ENCODE measurements at places on chromosomes 7 and 10.

- no peak for DNase-seq
Observed at GRCh38 chr10:118710487-118710886, 44.3 kb downstream of the CACUL1 start.

DNA sequence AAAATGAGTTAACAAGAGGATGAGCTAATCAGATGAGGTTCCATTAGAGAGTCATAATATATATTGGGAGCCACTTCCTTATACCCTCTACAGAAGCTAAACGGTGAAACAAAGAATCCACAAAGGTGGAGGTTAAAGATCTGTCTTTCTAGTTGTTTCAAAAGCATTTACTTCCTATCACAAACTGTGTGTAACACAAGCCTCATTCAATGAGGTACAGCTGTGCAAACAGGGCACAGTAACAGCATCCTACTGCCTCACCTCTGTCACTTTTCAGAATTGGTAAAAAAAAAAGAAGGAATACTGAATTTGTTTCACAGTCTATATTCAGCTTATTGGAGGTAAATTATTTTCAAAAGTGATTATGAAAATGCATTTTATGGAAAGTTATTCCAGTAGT, 128.7 kb downstream of the AGMO start:
- DNase-seq, result no peak

DNA sequence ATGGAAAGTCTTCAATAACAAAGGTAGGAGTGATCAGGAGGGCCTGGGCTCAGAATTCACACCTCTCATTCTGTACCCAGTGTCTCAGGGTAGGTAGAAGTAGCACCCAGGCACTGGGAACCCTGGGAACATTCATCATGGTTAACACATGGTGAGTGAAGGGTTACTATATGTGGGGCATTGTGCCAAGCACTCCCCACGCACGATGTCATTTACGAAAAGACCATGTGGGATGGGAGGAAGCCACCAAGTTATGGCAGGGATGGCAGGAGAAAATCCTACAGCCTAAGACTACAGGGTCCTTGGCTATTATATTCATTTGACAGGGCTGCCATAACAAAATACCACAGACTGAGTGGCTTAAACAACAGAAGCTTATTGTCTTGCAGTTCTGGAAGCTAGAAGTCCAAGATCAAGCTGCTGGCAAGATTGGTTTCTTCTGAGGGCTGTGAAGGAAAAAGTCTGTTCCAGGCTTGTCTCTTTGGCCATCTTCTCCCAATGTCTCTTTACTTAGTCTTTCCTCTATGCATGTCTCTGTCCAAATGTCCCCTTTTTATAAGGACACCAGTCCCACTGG, 27.7 kb upstream of the DDIT4 start:
- no peak for DNase-seq

- no peak for DNase-seq
Observed at GRCh38 chr10:79582096-79582495, 21.9 kb upstream of the SFTPA2 start.

DNA sequence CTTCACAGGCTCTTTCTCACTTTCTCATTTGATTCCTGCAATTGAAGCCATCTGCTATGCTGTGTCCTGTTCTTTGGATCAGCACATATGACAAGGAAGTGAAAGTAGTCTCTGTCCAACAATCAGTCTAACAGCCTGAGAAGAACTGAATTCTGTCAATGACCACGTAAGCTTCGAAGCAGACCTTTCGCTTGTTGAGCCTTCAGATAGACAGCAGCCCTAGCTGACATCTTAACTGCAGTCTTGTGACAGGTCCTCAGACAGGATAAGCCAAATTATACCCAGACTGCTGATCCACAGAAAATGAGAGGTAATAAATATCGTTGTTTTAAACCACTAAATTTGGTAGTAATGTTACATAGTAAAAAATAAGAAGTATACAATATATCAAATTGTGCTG, 691.0 kb upstream of the LRRTM3 start:
- no peak for DNase-seq

- no peak for DNase-seq
Observed at GRCh38 chr7:142513178-142513955, 235.9 kb upstream of the PRSS1 start.

DNA sequence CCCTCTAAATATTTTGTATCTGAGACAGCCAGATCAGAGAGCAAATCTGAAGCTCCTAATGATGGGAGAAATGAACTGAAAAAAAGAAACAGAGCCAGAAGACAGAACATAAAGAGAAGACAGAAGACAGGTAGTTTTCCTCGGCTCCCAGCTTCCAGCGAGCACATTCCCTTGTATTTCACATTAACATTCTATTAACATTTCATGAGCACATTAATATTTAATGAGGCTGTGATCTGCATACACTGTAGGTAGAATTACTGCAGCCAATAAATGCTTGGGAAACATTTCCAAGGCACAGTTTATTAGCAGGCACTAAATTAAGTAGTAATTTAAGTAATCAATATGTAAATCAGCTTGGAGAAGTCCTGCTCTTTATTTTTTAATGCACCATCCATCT, 349.9 kb downstream of the ELMO1 start:
- DNase-seq, result no peak

GRCh38 chr7:33720870-33721269, 184.5 kb upstream of the BMPER start:
- no peak for DNase-seq

DNA sequence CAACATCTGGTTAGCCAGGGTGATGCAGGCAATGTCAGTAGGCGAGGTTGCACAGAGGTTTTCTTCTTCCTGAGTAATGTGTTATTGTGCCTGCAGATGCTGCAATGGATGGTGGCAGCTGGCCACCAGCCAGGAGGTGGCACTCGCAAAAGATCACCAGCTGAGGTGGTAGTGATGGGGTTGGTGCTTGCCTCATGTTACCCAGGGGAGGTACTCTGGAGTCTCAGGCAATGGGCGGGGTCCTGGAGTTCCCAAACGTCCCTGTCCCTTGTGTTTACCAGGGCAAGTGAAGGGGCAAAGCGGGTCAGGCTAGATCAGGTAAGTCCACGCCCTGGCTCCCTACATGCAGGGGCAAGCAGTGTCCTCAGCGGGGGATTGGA, 21.1 kb downstream of the CLRN3 start:
- DNase-seq, result no peak

DNA sequence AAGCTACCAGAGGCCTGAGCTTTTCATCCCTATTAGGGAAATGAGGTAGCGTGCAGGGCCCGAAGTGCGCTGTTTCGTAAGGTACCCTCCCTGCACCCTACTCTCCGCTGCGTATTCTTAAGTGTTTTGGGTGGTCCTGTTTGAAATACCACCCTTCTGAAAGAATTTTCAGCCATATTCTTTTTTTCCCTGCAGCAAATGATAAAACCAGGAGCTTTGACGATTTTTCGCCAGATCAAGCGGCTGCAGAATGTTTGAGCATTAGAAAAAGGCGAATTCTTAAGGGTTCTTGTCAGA, 1.2 kb downstream of the RSBN1L start:
- no peak for DNase-seq

DNA sequence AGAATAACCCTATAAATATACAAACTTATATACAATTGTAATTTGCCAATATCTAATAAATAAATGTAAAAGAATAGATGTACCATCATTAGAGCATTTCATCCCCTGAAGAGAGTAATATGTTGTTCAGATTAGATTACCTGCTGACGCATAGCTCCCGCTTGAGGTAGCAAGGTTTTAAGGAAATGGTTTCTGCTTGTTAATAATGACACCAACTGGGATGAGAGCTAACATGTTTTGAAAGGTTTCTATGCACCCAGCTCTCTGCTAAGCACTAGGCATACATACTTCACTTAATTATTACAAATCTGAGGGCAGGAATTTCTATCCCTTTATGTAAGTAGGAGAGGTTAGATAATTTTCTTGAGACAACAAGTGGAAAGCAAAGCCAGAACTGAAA, 1003.3 kb upstream of the SORCS1 start:
- DNase-seq, result no peak

GRCh38 chr10:75980419-75981002, 549.1 kb downstream of the LRMDA start:
- DNase-seq, result no peak

DNA sequence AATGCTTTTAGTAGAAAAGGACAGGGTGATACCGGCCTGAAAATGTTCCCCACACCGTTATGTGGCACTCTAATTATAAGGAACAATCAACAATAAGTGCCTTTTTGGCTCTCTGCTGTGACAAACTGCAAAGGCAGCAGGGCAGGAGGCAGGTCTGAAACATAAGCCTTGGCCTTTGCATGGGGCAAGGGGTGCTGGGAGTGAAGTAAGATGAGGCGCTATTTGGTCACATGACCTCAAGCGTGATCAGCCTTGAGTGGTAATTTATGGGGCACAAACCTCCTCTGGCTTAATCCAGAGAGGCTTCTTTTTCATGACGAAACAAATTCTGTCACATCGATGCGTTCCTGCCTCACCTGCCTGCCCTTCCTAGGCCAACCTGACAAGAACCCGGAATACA, 202.7 kb downstream of the TAX1BP1 start:
- no peak for DNase-seq

DNA sequence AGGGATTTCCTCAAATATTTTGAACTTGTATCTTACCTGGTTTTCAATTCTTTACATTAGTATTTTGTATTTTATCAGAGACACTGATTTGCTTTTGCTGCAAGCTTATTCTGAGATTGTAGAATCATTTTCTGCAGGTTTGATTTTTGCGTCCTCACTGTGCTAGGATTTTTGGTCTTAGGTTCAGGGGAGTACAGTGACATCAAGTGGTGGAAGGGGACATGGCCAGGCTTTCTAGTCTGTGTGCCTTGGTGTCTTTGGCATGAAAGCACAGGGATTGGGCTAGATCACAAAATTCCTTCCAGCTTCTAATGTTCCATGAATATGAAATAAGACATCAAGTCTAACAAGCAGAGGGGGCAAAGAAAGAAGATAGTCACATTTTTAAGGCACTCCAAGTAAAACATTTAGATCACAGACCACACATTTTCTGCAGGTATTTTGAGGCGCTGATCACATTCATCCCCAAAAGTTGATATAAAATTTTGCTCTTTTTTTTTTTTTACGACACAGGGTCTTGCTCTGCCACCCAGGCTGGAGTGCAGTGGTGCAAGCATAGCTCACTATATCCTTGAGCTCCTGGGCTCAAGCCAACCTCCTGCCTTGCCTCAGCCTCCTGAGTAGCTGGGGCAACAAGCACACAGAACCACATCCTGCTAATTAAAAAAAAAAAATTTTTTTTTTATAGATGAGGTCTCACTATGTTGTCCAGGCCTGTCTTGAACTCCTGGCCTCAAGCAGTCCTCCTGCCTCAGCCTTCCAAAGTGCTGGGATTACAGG, 124.4 kb downstream of the PON1 start:
- no peak for DNase-seq

- DNase-seq, result no peak
Observed at GRCh38 chr10:89097226-89097625, 106.6 kb downstream of the FAS start.

- no peak for DNase-seq
Observed at GRCh38 chr10:108782411-108782810, 1140.9 kb downstream of the XPNPEP1 start.

GRCh38 chr7:33774762-33775523, 130.4 kb upstream of the BMPER start:
- no peak for DNase-seq

GRCh38 chr10:98446151-98446660, 529 bp downstream of the HPS1 start:
- no peak for DNase-seq

DNA sequence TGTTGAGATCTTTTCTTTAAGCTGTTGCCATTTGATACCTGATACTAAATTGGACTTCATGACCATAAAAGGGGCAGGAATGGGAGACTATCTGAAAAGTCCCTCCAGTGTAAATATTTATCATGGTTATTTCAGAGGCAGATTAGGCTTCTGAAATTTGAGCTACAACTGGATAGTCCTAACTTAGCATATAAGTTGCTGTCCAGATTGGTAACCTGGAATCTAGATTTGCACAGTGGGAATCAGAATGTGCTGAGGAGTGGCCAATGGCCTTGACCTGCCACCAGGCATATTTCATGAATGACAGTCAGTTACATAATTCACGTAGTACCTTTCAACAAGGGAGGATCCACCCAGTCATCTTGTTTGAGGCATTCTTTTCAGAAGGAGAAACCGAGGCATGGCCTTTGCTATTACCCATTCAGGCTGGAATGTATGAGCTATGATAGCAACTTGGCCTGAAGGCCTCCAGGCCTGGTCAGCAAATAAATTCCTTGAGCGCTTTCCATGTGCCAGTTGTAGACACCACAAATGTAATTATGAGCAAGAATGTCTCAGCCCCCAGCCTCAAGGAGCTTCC, 80.0 kb downstream of the EEPD1 start:
- DNase-seq, result no peak

DNA sequence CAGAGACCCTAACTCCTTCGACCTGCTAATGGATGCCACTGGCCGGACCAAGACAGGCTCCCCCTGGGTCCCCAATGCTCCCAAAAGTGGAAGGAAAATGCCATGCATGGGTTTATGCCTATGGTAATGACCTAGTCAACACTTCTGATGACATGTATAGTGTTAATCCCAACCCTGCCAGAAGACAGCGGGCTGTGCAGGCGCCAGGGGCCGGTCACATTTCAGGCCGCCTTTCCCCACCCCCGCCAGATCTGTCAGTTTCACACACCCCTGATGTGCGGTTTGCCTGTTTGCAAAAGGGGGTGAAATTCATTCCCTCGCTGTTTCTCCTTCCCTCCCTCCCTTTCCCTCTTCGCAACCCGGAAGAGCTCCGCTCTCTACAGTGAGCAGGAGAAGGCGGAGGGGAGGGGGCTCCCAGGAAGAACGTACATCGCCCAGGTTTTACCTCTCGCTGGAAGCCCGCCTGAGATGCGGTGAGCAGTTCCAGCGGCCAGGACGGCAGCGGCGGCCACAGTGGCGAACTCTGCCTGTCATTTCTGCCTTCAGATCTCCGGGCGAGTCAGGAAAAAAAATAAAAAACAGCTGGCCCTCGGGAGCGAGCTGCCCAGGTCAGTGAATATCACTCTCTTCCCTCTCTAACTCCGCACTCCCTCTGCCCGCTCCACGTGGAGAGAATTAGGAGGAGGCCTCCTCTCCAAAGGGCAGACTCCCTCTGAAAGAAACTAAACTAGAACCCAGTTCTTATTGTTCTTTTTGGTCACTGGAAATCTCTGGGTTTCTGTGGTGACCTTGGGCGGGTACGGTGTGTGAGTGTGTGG, 9.4 kb upstream of the GATA3 start:
- no peak for DNase-seq

DNA sequence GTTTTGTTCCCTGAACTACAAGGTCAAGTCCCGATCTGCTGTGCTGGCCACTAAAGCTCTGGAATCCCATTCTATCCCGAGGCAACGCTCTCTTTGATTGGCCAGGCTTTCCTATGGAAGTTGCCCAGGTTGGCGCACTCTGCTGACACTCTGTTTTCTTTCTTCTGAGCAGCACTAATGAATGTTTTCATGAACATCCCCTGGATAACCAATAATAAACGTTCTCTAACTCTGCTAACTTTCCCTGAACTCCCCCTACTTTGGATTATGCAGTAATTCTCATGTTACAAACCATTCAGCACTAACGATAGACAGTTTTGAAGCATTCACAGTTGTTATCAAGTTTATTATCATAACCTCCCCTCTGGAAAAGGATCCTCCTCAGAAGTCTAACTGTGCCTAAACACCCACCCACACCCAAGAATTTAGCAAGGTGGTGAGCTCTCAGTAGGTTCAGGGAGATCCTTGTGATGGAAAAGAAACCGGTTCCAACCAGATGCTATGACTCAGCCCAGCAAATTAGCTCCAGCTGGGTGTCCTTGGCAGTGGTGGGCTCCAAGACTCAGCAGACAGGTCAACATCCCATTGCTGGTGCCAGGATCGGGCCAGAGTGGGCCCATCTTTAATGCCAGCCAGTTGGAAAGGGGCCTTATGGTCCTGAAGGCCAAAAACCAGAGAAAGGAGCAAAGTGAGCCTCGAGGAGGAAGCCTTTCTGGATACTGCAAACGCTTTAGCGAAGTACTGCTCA, 68.4 kb downstream of the CREB3L2 start:
- DNase-seq, result no peak

Data from GM19239 (cell line).